Natural killer cell treated with Interleukin-12 subunit alpha and Interleukin-12 subunit beta and Interleukin-15 and Interleukin-18, amount 100 ng/mL, for 72 hours (primary cell): ENCODE measurements at places on chromosomes 12 and 14. TPM values are rescaled to one million over a fixed set of nuclear protein-coding genes. Genes with fewer than 3 reads are reported as not detected.

- H3K4me1 ChIP-seq, result no peaks in the 10 kb centered on the region
- H3K4me3 ChIP-seq, result no peak overlapping the region
- no peak for DNase-seq
These were observed 13.6 kb downstream of the ABCD2 start for GRCh38 chr12:39605996-39606395.

DNA sequence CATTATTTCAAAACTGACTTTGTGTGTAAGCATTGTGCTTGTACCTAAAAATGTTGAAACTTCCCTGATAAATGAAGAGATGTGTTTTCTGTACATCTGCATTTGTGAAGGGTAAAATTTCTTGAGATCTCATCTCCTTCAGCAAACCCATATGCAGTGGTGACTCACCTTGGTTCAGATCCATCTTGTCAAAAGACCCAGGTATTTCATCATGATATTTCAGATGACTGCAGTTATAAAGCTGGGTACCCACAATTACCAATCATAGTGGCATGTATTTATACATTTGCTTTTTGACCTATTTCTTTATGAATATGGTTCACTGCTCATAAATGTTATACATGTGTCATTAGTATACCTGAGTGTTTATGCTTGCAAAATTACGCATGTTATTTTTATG lies 1213.6 kb downstream of the GALC start:
- no peak overlapping the region for H3K4me3 ChIP-seq
- no peaks in the 10 kb centered on the region for H3K4me1 ChIP-seq
- no peak overlapping the region for H3K27ac ChIP-seq

KLRD1 gene
- 58.2 TPM for total RNA-seq

GRCh38 chr14:97456958-97457357 lies 659.8 kb downstream of the VRK1 start:
- no peaks in the 10 kb centered on the region for H3K27me3 ChIP-seq
- peaks cover 66% of the 10 kb centered on the region for H3K4me1 ChIP-seq
- H3K36me3 ChIP-seq, result peaks cover 13% of the 10 kb centered on the region
- peak overlapping the region; percentile 84 for H3K4me3 ChIP-seq
- H3K27ac ChIP-seq, result peak overlapping the region; percentile 95
- peak; percentile 84 for DNase-seq

- H3K27me3 ChIP-seq, result peaks cover 4% of the 10 kb centered on the region
- no peak for DNase-seq
- H3K4me1 ChIP-seq, result no peaks in the 10 kb centered on the region
- no peak overlapping the region for H3K4me3 ChIP-seq
- no peaks in the 10 kb centered on the region for H3K36me3 ChIP-seq
- no peak overlapping the region for H3K27ac ChIP-seq
These were observed 35.8 kb downstream of the AKAP6 start for GRCh38 chr14:32364941-32365340.

DNA sequence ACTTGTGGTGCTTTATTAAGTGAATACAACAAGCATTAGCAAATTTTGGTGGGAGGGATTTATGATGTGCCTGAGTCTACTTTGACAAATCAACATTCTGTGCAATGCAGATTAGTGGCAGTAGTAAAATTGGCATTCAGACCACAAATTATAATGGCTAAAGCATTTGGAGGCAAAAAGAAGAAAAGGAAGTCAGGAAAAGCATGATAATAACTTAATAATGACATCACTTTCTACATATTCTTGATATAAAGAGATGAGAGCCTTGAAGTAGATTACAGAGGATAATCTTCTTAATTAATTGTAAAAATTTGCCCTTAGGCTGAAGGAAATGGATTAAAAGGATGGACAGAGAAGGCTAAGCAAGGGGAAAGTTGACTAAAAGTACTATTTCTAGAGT lies 126.0 kb downstream of the SLC6A15 start:
- H3K27me3 ChIP-seq, result no peaks in the 10 kb centered on the region

DNA sequence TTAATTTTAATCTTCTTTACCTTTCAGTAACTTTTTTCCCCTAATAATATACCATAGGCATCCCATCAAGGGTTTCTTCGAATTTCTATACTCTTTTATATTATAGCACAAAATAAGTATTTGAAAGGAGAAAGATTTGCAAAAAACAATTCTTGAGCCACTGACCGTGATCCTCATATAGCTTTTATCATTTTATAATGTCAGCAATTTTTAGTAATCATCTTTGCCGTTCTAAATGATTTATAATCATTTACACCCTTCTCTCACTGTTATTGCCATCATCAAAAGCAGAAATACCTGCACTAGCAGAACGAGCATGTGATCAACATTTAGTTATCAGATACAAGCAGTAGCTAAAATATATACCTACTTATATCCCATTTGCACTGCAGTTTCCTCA lies 16.9 kb downstream of the PTPRQ start:
- H3K27ac ChIP-seq, result no peak overlapping the region
- no peaks in the 10 kb centered on the region for H3K4me1 ChIP-seq
- DNase-seq, result no peak
- no peak overlapping the region for H3K4me3 ChIP-seq

DNA sequence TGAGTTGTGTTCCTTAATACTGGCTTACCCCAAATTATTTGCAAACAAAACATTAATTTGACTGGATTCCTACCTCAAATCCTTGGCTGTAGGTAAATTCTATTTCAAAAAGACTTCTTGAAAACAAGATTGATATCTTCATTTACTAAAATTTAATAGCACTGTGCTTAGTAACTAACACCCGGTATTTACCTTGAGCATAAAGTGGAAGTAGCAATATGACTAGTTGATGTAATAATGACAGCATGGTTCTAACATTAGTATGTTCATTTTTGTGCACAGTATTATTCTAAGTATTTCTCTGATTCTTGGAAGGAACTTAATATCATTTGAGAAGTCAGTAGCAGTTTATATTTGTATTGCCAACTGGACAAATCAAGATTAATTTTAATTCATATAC lies 96.8 kb downstream of the PPHLN1 start:
- no peak overlapping the region for H3K27ac ChIP-seq
- no peak for DNase-seq
- H3K36me3 ChIP-seq, result peaks cover 6% of the 10 kb centered on the region
- H3K27me3 ChIP-seq, result no peaks in the 10 kb centered on the region
- H3K4me1 ChIP-seq, result peaks cover 16% of the 10 kb centered on the region

DNA sequence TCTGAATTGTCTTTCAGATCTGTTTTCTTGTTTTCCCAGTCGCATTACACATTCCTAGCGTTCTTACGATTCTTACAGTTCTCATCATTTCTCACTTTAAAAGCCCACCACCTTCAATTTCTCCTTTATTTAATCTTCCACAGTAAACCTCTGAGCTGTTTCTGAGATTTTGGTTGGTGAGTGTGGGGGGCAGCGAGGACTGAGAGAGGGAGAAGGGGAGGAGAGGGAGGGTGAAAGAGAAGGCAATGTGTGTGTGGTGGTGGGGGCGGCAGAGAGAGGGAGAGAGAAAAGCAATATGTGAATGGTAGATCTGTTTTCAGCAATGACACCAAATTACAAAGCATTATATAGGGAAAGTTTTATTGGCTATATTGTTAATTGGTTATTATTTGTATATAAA lies 282.6 kb downstream of the SOX5 start:
- H3K4me3 ChIP-seq, result no peak overlapping the region
- no peaks in the 10 kb centered on the region for H3K36me3 ChIP-seq
- no peaks in the 10 kb centered on the region for H3K4me1 ChIP-seq
- H3K27me3 ChIP-seq, result no peaks in the 10 kb centered on the region
- no peak overlapping the region for H3K27ac ChIP-seq

GRCh38 chr14:73824127-73824526 lies 27.5 kb upstream of the PTGR2 start:
- no peaks in the 10 kb centered on the region for H3K36me3 ChIP-seq
- DNase-seq, result no peak
- H3K27me3 ChIP-seq, result no peaks in the 10 kb centered on the region
- no peak overlapping the region for H3K27ac ChIP-seq
- H3K4me3 ChIP-seq, result no peak overlapping the region

DNA sequence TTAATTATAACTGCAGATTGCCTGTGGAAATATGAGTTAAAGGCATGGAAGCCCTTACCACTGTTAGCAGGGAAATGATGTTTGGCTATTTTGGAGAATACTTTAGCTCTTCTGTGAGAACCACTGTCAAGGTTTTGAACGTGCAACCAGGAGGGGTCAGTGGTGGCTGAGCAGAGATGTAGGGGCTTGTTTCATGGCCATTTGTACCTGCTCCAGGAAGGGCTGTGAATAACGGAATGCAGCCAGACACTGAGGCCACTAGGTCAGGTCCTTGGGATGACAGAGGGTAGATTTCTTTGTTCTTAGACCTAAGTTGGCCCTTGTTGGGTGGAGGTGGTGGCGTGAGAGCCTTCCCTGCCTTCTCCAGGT lies 8.3 kb downstream of the TRAF3 start:
- peak overlapping the region; percentile 26 for H3K27ac ChIP-seq
- H3K27me3 ChIP-seq, result no peaks in the 10 kb centered on the region
- peaks cover 47% of the 10 kb centered on the region for H3K4me1 ChIP-seq

- H3K27me3 ChIP-seq, result peaks cover 17% of the 10 kb centered on the region
- H3K27ac ChIP-seq, result no peak overlapping the region
- no peaks in the 10 kb centered on the region for H3K36me3 ChIP-seq
- no peak overlapping the region for H3K4me3 ChIP-seq
- H3K4me1 ChIP-seq, result no peaks in the 10 kb centered on the region
These were observed 94.0 kb downstream of the NTF3 start for GRCh38 chr12:5525783-5526367.

DNA sequence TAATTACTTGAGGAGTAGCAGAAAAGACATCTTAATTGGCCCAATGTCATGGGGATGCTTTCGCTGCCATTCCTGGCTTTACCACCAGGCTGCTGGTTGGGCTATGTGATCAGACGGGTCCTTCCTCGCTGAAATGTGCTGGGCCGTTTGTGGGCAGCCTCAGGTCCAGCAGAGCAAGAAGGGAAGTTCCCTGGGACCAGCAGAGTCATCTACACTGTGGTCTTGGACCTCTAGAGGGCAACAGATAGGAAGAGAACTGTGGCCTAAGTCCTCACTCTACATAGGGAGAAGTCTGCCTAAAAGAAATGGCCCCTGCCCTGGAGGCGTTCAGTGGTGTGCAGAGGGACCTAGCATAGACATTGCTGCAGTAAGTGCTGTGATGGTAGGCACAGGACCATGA lies 10.9 kb downstream of the EVL start:
- peaks cover 5% of the 10 kb centered on the region for H3K36me3 ChIP-seq
- peaks cover 81% of the 10 kb centered on the region for H3K4me1 ChIP-seq
- peak; percentile 87 for DNase-seq
- H3K4me3 ChIP-seq, result peak overlapping the region; percentile 92

COX8C gene
- total RNA-seq, result not detected

HOTAIR gene
- total RNA-seq, result not detected

MMP19 gene
- 0.24 TPM for total RNA-seq

DNA sequence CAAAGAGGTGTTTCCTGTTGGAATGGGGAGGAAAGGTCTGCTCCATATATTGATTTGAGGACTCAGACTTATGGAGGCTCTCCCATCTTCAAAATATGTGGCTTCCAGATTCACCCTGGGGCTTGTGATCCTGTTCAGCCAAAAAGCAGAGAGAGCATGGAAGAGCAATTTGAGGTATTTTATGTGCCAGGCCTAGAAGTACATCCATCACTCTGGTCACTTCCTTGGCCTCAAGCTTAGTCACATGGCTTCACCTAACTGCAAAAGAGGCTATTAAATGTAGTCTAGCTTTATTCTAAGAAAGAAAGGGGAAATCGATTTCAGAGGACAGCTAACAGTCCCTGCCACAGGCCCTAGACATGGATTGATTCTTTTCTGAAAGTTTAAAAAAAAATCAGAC lies 86.2 kb downstream of the C12orf50 start:
- H3K4me1 ChIP-seq, result no peaks in the 10 kb centered on the region
- DNase-seq, result no peak
- H3K36me3 ChIP-seq, result peaks cover 5% of the 10 kb centered on the region

DNA sequence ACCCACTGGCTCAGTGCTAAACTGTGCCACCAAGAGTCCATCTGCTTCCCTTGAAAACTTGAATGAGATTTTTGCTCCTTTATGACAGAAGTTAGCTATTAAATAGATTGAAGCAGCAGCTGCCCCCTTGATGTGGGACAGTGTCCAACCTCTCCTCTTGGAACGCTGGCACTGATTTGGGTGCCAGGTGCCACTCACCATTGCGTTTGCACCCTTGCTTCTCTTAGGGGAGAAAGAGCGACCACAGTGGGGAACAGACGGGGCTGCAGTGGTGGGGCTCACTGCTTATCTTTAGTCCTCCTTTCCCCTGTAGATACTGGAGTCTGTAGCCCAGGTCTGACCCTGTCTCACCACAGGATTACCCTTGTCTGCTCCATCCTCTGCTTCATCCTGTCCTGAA lies 9.4 kb downstream of the EP400 start:
- no peak overlapping the region for H3K27ac ChIP-seq
- H3K27me3 ChIP-seq, result no peaks in the 10 kb centered on the region
- H3K36me3 ChIP-seq, result peaks cover 12% of the 10 kb centered on the region
- H3K4me1 ChIP-seq, result peaks cover 54% of the 10 kb centered on the region
- DNase-seq, result no peak

- no peak for DNase-seq
- H3K4me1 ChIP-seq, result peaks cover 7% of the 10 kb centered on the region
- no peak overlapping the region for H3K27ac ChIP-seq
- no peak overlapping the region for H3K4me3 ChIP-seq
These were observed 6.0 kb downstream of the VSX2 start for GRCh38 chr14:74245292-74245691.

- H3K4me3 ChIP-seq, result no peak overlapping the region
- no peak for DNase-seq
- H3K36me3 ChIP-seq, result no peaks in the 10 kb centered on the region
- peaks cover 12% of the 10 kb centered on the region for H3K4me1 ChIP-seq
- peak overlapping the region; percentile 51 for H3K27ac ChIP-seq
These were observed 15.4 kb downstream of the C1S start for GRCh38 chr12:7075939-7076338.

- DNase-seq, result no peak
- no peaks in the 10 kb centered on the region for H3K36me3 ChIP-seq
- no peaks in the 10 kb centered on the region for H3K27me3 ChIP-seq
- no peak overlapping the region for H3K4me3 ChIP-seq
- H3K4me1 ChIP-seq, result peaks cover 2% of the 10 kb centered on the region
These were observed 34.9 kb upstream of the DDHD1 start for GRCh38 chr14:53187921-53188463.

ALDH1L2 gene
- 0.29 TPM for total RNA-seq

- H3K27me3 ChIP-seq, result no peaks in the 10 kb centered on the region
- H3K27ac ChIP-seq, result peak overlapping the region; percentile 27
- no peak overlapping the region for H3K4me3 ChIP-seq
- peaks cover 26% of the 10 kb centered on the region for H3K4me1 ChIP-seq
- DNase-seq, result no peak
These were observed 29.4 kb downstream of the MAX start for GRCh38 chr14:65072937-65073336.

DNA sequence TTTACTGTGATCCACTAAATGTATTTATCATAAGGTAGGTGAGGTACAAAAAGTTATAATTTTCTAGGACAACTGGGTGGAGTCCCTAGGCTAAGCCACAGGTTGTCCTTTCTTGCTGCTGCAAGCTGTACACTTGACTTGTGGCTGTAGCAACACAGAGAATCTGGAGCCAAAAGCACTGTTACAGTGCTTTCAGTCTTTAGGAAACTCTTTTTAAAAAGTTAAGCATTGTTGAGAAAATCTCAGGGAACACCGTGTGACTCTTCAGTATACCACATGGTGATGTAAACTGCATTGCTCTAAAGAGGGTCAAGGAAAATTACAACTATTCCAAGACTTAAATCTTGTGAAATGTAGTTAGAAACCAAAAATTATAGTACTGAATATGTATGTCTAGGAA lies 11.4 kb downstream of the SLC15A5 start:
- DNase-seq, result no peak
- H3K4me3 ChIP-seq, result no peak overlapping the region
- no peaks in the 10 kb centered on the region for H3K27me3 ChIP-seq
- H3K27ac ChIP-seq, result no peak overlapping the region
- no peaks in the 10 kb centered on the region for H3K4me1 ChIP-seq
